Hepatocyte (in vitro differentiated cells): ENCODE measurements at places on chromosomes 6 and 20.

DNA sequence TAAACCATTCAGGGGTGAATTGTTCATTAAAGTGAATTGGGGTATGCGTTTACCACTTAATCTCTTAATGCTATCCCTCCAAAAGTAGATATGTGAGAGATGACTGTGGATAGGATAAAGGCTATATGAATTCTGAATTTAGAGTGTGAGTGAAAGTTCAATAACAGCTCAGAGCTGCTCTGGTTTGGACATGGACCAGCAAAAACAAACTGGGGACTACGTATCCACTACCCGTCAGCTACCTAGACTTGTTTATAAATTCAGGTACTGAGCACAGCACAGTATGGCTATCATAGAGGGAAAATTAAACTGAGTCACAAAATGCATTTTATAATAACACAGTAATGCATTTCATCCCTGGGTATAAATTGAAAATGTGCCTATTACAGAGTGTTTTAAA is 44.4 kb downstream of the HDDC2 start:
- H3K36me3 ChIP-seq = no peaks in the 10 kb centered on the region
- no peak overlapping the region for H3K4me3 ChIP-seq
- no peaks in the 10 kb centered on the region for H3K27me3 ChIP-seq
- H3K27ac ChIP-seq = no peak overlapping the region
- H3K4me1 ChIP-seq = no peaks in the 10 kb centered on the region

DNA sequence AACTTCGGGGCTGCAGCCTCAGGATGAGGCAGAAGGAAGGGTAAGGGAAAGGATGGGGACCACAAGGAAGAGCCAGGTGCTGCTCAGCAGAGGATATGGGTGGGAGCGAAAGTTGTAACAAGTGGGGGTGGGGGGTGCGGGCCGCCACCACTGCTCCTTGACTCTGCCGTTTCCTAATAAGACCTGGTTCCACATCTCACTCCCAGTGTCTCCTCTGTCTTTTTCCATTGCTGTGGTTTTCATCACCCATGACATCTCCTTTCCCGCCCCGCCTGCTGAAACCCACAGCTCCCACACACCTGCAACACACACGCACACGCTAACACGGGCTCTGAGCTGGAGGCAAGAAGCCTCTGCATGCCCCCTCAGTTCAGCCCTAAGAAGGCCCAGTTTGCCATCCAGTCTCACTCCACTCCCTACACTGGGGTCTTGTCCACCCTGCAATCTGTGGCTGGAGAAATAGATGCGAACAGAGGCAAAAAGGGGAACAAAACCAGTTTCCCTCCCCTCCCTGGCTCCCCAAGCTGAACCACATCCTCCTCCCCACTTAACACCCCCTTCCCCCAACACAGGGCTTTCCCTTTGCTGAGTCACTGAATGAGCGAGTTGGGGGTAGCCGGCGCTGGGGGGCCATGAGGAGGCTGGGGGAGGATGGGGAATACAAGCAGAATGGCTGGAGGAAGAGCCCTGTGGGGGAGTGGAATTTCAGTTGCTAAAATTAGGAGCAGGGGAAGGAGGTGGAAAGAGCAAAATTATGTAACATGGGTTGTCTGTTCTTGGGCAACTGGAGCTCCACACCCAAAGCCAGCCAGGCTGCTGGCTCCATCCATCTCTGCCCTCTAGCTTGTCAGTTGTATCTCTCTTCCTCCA is 11.5 kb downstream of the NFKBIL1 start:
- DNase-seq = no peak
- no peaks in the 10 kb centered on the region for H3K27me3 ChIP-seq
- no peak overlapping the region for H3K27ac ChIP-seq

DNA sequence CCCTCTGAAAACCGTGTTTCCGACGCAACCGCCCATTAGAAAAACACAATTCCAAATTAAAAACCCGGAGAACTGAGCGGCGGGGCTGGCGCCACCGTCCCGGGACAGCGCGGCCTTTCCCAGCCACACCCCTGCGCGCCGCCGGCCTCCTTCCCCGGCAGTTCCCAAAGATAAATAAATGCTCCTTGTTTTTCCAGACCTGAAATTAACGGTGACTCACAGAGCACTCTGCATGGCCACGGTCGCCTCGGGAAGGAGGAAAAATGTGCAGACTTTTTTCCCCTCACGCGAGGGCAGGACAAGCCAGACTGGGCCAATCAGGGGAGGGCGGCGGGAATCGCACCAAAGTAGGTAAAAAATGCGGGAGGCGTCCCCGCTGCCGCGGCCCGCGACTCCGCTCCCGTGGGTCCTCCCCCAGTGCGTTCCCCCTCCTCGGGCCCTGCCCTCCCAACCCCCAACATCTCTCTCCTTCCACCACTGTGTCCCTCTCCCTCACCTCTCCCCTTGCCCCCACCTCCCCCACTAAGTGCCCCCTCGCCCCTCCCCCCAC is 828 bp upstream of the DSTN start:
- H3K4me1 ChIP-seq = peaks cover 16% of the 10 kb centered on the region
- peak; percentile 93 for DNase-seq
- H3K27me3 ChIP-seq = no peaks in the 10 kb centered on the region
- peak overlapping the region; percentile 99 for H3K27ac ChIP-seq

DNA sequence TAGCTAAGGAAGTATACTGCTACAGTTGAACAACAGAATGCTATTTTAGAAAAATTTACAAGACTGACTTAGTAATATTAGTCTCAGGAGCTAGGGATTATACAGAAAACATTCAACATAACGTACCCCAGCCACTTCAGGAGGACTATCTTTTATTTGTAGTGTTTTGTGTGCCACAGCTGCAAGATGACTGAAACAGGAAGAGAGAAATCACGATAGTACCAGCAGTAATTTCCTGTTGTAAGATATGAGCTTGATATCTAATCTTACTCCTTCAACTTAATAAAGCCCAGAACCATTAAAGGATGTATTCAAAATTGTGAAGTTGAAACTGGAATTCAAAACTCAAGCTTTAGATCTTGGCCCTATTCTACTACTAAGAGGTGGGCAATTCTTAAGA is 42.1 kb downstream of the SLC35A1 start:
- H3K27ac ChIP-seq = no peak overlapping the region
- H3K36me3 ChIP-seq = peaks cover 4% of the 10 kb centered on the region
- no peaks in the 10 kb centered on the region for H3K4me1 ChIP-seq
- H3K27me3 ChIP-seq = no peaks in the 10 kb centered on the region

DNA sequence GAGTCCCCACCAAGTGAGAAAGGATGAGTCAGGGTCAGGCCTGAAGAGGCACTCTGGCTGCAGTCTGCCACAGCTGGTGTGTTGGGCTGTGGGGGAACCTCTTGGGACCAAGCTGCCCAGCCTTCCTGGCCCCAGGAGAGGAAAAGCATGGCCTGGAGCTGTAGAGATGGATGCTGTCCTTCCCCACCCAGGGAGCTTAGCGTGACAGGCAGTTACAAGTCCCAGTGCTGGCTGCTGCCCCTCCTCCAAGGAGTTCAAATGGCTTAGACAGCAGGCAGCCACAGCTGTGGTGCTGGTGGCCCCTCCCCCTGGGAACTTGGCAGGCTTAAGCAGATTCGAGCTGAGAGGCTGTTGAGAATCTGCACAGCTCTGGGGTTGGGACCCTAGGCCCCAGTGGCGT is 253.2 kb downstream of the PLCB1 start:
- H3K36me3 ChIP-seq = no peaks in the 10 kb centered on the region
- no peak overlapping the region for H3K27ac ChIP-seq
- no peaks in the 10 kb centered on the region for H3K4me1 ChIP-seq

DNA sequence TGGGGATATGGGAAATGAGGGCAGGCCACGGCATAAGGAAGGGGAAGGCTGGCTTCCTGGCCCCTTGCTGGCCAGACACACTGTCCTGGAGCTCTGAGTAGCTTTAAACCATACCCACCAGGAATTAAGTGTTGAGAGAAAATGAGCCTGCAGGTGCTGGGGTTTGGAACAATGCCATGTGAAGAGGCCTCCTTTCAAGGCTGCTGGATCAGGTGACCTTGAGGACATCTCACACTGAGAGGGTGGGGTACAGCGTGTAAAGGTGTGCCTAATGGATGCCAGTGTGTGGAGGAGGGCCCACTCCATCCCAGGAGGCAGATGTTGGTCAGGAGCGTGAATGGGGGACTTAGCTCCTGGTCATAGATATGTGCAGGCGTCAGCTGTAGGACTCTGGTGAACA is 74.8 kb upstream of the MLN start:
- no peak overlapping the region for H3K27ac ChIP-seq
- H3K27me3 ChIP-seq = no peaks in the 10 kb centered on the region
- no peaks in the 10 kb centered on the region for H3K36me3 ChIP-seq
- H3K4me1 ChIP-seq = no peaks in the 10 kb centered on the region
- H3K4me3 ChIP-seq = no peak overlapping the region
- no peak for DNase-seq

GRCh38 chr6:137222381-137222780 is 3.2 kb upstream of the IFNGR1 start:
- H3K4me3 ChIP-seq = no peak overlapping the region
- no peak for DNase-seq
- no peaks in the 10 kb centered on the region for H3K36me3 ChIP-seq
- H3K27ac ChIP-seq = no peak overlapping the region
- no peaks in the 10 kb centered on the region for H3K27me3 ChIP-seq
- peaks cover 15% of the 10 kb centered on the region for H3K4me1 ChIP-seq

DNA sequence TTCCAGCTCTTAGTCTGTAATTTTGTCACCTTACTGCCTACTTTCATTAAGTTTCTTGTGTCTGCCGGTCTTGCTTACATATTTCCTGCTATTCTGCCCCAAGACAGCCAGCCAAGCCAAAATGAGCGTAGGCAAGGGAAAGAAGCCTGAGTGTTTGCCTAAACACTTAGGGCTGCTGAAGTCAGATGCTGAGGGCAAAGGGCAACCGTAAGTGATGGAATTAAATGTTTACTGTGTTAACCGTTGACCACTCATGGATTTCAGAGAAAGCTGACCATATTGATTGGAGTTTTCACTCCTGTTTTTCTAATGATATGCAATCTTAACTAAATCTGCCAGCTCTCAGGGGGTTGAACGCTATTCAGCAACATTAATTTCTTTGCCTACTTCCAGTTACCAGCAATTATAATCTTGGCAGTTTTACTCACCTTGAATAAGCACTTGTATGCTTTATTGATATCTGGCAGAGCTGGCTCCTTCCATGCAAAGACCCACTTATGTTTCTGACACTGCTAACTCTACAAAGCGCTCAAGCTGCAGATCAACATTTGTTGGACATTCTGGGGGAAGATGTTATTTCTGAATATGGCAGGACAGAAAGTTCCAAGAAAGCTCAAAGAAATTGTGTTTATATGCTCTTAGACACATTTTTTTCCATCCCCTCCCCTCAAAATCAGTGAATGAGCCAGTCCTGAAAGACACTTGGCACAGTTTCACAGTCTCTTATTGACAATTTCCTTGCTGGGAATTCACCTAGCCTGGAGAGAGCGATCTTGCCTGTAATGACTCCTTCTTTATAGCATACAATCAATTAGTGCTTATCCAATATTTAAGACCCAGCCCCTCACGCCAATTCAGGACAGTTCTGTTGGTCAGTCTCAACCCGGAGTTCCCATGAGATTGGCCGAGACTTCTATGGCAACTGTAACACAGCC is 183.8 kb downstream of the PLCB1 start:
- no peaks in the 10 kb centered on the region for H3K4me1 ChIP-seq
- H3K36me3 ChIP-seq = no peaks in the 10 kb centered on the region
- no peak overlapping the region for H3K27ac ChIP-seq
- H3K27me3 ChIP-seq = no peaks in the 10 kb centered on the region
- DNase-seq = no peak

GRCh38 chr6:69771158-69771906 is 25.5 kb downstream of the LMBRD1 start:
- no peak overlapping the region for H3K27ac ChIP-seq
- no peaks in the 10 kb centered on the region for H3K36me3 ChIP-seq
- H3K4me3 ChIP-seq = no peak overlapping the region
- H3K27me3 ChIP-seq = no peaks in the 10 kb centered on the region
- DNase-seq = no peak
- H3K4me1 ChIP-seq = no peaks in the 10 kb centered on the region

DNA sequence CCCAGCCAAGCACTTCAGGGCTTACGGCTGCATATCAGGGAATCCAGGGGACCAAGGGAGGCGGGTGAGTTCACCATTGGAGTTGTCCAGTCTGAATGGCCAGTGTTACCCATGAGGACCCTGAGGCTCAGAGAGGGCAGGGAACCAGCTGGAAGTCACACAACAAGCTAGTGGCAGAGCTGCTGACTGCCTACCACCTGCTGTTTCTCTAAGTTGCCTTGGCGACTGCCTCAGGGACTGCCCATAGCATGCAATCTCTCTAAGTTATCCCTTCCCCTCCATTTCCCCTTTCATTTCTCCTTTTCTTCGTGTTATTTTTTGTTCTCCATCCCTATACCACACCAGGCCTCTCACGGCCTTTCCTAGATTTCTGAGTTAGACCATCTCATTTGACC is 71.8 kb upstream of the SIRPA start:
- peaks cover 5% of the 10 kb centered on the region for H3K27me3 ChIP-seq
- no peaks in the 10 kb centered on the region for H3K36me3 ChIP-seq
- no peaks in the 10 kb centered on the region for H3K4me1 ChIP-seq
- no peak overlapping the region for H3K27ac ChIP-seq
- H3K4me3 ChIP-seq = no peak overlapping the region

DNA sequence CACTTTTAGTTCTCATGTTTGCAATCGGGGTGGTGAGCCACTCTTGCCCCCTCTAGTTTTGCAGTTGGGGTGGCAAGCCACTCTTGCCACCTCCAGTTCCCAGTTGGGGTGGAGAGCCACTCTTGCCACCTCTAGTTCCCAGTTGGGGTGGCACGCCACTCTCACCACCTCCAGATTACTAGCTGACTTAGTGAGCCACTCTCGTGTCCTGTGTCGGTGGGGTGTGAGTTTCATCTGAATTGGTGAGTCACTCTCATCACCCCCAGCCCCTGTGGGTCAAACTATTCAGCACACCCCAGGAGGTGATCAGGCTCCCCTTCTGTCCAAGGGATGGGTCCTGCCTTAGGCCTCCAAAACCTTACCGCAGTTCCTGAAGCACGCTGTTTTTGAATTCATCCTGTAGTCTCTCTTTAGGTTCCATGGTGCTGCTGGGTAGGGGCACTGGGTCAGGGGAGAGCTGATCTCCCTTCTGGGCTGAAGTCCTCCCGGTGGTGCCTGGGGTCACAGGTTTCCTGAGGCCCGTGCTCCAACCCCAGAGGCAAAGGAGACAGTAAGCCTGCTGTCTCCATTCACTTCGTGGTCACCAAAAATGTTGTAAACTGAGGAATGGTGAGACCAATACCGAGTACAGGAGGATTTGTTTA is 224.2 kb upstream of the SYNCRIP start:
- no peaks in the 10 kb centered on the region for H3K36me3 ChIP-seq
- peaks cover 13% of the 10 kb centered on the region for H3K4me1 ChIP-seq
- no peak for DNase-seq
- H3K27me3 ChIP-seq = no peaks in the 10 kb centered on the region

GRCh38 chr6:60687085-60687484 is 1598.9 kb downstream of the KHDRBS2 start:
- no peak overlapping the region for H3K27ac ChIP-seq
- no peaks in the 10 kb centered on the region for H3K27me3 ChIP-seq
- DNase-seq = no peak

GRCh38 chr6:33273924-33274902 is 2.3 kb downstream of the RPS18 start:
- DNase-seq = no peak
- H3K27ac ChIP-seq = peak overlapping the region; percentile 1
- H3K4me1 ChIP-seq = peaks cover 54% of the 10 kb centered on the region
- no peak overlapping the region for H3K4me3 ChIP-seq

- peak; percentile 92 for DNase-seq
- H3K4me3 ChIP-seq = no peak overlapping the region
Measured at GRCh38 chr20:50744143-50744792, 12.9 kb downstream of the PARD6B start.

- no peaks in the 10 kb centered on the region for H3K4me1 ChIP-seq
- H3K27me3 ChIP-seq = no peaks in the 10 kb centered on the region
- H3K36me3 ChIP-seq = no peaks in the 10 kb centered on the region
- no peak for DNase-seq
Measured at GRCh38 chr6:52098721-52099120, 11.3 kb upstream of the PKHD1 start.

- no peak overlapping the region for H3K27ac ChIP-seq
- H3K36me3 ChIP-seq = no peaks in the 10 kb centered on the region
Measured at GRCh38 chr6:6543181-6543879, 45.2 kb upstream of the LY86 start.
